Activated CD4-positive, alpha-beta memory T cell treated with anti-CD3 and anti-CD28 coated beads for 36 hours (primary cell): ENCODE measurements at places on chromosomes 12 and 14. TPM values are rescaled to one million over a fixed set of nuclear protein-coding genes. Genes with fewer than 3 reads are reported as not detected.

TSHR gene
- not detected for total RNA-seq

LRCOL1 gene
- not detected for total RNA-seq

FOXM1 gene
- total RNA-seq = 79.3 TPM

APOF gene
- not detected for total RNA-seq

DNA sequence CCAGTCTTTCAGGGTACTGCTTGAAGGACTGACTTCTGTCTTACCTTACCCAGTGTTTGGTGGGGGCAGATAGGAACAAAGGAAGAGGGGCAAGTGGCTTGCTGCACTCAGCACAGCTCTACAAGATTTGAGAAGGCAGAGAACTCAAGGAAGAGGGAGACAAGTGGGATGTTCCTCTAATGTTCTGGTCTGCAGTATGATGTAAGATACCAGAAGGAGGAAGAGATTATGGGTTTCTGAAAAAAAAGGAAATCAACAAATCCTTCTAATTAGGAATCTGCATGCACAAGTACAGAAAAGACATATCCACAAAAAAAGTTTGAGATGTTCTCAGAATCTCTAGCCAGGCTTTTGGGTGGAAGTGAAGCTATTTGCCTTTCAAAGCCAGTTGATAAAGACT, 37.1 kb downstream of the USP15 start:
- peaks cover 65% of the 10 kb centered on the region for H3K36me3 ChIP-seq
- peaks cover 64% of the 10 kb centered on the region for H3K4me1 ChIP-seq
- no peak overlapping the region for H3K4me3 ChIP-seq
- no peaks in the 10 kb centered on the region for H3K27me3 ChIP-seq
- H3K27ac ChIP-seq = peak overlapping the region; percentile 7

GRCh38 chr14:62066304-62066703, 304.1 kb downstream of the SNAPC1 start:
- peaks cover 2% of the 10 kb centered on the region for H3K27me3 ChIP-seq
- DNase-seq = no peak
- H3K4me1 ChIP-seq = no peaks in the 10 kb centered on the region
- H3K27ac ChIP-seq = no peak overlapping the region

DNA sequence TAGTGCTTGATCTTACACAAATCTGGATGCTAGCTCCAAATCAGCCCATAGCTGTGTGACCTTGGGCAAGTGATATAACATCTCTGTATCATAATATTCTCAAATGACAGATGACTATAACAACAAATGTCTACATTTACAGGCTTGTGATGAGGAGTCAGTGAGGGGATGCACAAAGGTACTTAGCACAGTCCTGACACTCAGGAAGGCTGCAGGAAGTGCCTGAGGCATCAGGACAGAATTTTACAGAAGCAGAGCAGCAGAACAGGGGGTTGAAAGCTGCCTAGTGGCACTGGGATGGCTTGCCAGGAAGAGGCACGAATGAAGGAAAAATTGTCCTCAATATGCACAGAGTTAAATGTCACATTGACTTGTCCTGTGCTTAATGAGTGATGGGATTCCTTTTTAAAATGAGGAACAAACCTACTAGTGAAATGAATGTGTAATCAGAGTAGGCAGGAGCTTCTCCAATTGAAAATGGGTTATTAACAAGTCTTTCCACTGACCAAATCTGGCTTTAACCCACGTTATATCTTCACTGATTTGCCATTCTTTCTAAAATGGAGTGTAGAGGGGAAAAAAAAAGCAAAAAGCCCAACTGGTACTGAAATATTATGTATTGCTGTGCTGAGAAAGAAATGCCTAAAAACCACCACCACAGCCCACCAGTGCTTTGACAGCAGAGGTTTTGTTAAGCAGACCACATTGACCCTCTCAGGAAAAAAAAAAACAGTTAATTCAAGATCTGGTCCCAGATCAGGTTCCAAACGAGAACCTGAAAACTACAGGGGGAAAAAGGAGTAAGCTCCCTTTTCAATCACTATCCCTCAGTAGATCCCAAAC, 11.6 kb downstream of the BTG1 start:
- peak overlapping the region; percentile 91 for H3K27ac ChIP-seq
- peaks cover 46% of the 10 kb centered on the region for H3K36me3 ChIP-seq
- peaks cover 88% of the 10 kb centered on the region for H3K4me1 ChIP-seq
- H3K27me3 ChIP-seq = no peaks in the 10 kb centered on the region
- DNase-seq = no peak

DNA sequence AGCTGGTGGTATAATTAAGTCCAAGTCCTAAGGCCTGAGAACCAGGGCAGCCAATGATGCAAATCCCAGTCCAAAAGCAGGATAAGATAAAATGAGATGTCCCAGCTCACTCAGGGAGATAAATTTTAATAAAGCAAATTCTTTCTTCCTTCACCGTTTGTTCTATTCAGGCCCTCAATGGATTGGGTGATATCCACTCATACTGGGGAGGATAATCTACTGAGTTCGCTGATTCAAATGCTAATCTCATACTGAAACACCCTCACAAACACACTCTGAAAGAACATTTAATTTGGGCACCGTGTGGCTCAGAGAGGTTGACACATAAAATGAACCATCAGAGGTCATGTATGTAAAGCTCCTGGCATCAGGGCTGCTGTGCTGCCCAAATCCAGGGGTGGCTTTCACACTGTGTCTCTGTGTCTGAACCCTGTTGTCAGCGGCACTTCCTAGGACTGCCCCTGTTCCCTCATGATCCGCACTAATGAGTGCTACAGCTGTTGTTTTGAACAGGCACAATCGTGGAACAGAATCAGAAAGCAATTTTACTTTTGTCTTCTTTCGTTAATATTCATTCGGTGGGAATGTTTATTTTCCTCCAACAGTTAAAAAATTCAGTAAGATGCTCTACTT, 428.5 kb upstream of the FBXO33 start:
- H3K36me3 ChIP-seq = no peaks in the 10 kb centered on the region
- H3K4me3 ChIP-seq = no peak overlapping the region
- no peak overlapping the region for H3K27ac ChIP-seq
- H3K4me1 ChIP-seq = no peaks in the 10 kb centered on the region
- no peaks in the 10 kb centered on the region for H3K27me3 ChIP-seq

DNA sequence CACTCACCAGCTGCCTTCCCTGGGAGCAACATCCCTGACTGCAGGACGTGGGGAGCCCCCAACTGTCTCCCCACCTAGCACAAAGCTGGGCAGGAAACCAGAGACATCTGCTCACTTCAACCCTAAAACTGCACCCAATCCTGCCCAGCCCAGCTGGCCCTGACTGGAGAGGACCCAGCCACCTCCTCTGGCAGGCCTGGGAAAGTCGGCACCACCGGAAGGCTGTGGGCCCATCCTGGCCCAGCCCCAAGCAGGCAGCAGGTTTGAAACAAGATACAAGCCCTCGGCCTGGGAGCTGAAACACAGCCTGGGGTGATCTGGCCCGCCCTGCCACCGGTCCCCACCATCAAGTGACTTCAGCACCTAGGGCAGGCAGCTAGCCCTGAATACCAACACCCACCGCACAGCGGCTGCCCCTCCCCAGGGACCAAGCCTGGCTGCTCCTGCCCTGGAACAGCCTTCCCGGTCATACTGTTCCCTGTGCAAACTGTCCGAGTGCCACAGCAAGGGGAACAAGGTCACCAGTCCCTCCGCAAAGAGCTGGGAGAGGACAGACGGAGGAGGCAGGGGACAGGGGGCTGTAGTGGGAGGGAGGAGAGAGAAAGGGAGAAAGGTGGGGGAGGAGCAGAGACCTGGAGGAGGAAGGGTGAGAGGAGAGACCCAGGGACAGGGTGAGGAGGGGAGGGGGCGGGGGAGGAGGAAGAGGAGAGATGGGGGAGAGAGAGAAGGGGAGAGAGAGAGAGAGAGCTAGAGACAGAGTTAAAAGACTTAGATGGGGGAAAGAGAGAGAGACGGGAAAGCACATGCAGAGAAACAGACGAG, 115.7 kb downstream of the RFLNA start:
- H3K27ac ChIP-seq = no peak overlapping the region
- H3K27me3 ChIP-seq = no peaks in the 10 kb centered on the region
- DNase-seq = no peak
- no peaks in the 10 kb centered on the region for H3K36me3 ChIP-seq

DNA sequence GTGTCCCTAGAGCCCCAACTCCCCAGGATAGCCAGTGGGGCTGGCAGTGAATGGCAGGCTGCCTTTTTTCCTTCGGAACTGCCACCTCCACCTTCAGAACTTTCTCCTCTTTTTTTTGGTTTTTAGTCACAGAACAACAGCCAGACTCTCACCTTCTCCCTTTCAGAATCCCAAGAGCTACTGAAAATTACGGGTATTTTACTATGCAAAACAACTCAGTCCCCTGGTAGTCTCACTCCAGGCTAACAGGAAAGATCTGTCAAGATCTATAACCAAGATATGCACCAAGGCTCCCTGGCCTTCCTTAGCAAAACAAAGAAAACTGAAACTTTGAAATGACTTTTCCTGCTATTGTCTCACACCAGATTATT, 12.5 kb downstream of the PLEKHG6 start:
- no peak overlapping the region for H3K4me3 ChIP-seq
- H3K36me3 ChIP-seq = no peaks in the 10 kb centered on the region
- peak overlapping the region; percentile 88 for H3K27ac ChIP-seq

DNA sequence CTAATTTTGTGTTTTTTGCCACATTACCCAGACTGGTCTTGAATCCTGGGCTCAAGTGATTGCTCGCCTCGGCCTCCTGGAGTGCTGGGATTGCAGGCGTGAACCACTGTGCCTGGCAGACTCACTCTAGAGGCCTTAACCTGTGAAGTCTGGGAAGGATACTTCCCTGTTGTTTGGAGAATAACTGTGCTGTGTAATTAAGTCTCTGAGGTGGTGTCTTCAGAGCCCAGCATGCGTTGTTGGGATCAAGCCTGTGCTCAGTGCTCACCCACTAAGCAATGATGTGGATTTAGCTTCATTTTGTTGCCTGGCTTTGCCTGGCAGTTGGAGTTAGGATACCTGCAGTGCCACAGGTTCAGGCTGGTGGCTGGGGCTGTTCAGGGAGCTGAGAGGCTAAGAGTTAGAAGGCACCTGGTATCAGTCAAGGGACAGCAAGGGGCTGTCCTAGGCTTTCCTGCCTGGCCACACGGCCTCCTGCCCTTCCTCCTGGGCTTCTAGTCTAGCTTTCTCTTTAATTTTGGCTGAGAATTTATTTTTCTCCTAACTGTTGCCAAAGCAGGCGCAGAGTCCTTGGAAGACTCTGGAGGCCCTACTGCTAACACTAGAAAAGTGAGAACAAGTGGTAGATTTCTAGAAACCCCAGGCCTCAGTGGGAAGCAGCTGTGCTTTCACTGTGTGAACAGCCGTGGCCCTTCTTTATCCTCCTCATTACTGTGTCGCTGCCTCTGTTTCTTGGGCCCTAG, 38.5 kb downstream of the EP400 start:
- H3K36me3 ChIP-seq = peaks cover 38% of the 10 kb centered on the region
- DNase-seq = no peak
- no peaks in the 10 kb centered on the region for H3K27me3 ChIP-seq
- H3K27ac ChIP-seq = no peak overlapping the region
- no peak overlapping the region for H3K4me3 ChIP-seq

GRCh38 chr14:30624132-30624423, 2.0 kb downstream of the SCFD1 start:
- no peaks in the 10 kb centered on the region for H3K27me3 ChIP-seq
- no peak for DNase-seq
- no peak overlapping the region for H3K4me3 ChIP-seq
- peaks cover 8% of the 10 kb centered on the region for H3K36me3 ChIP-seq
- H3K27ac ChIP-seq = no peak overlapping the region

DNA sequence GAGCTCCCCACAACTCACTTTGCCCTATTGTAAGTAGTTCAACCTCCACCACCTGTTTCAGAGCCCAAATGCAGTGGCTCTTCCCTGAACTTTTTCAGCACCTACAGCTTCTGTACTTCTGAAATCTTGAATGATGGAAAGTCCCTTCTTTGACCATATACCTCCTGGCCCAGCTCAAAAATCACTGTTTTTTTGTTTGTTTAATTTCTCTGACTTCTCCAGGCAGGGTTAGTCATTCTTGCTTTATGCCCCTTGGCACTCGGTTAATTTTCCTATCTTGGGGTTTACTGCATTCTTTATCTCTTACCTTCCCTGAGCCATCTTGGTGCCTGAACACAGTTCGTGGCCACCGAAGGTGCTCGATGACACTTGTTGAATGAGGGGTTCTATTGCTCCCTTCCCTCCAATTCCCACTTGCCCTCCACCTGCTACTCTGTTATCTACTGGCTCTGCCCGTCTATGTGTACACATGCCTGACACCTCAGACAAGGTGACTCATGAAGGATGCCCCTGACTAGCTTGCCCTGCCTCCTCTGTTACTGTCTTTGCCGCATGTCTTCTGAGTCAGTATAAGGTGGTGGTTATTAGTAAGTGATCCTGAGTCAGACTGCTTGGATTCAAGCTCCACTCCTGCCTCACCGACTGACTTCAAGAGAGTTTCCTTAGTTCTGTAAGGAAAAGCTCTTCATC, 4.4 kb downstream of the AMHR2 start:
- H3K4me1 ChIP-seq = peaks cover 14% of the 10 kb centered on the region
- no peak overlapping the region for H3K4me3 ChIP-seq
- H3K36me3 ChIP-seq = no peaks in the 10 kb centered on the region
- H3K27me3 ChIP-seq = no peaks in the 10 kb centered on the region
- H3K27ac ChIP-seq = no peak overlapping the region

- H3K4me3 ChIP-seq = no peak overlapping the region
- no peaks in the 10 kb centered on the region for H3K36me3 ChIP-seq
- DNase-seq = no peak
- H3K27me3 ChIP-seq = no peaks in the 10 kb centered on the region
- H3K4me1 ChIP-seq = no peaks in the 10 kb centered on the region
Measured at GRCh38 chr14:105161309-105161708, 7.3 kb downstream of the JAG2 start.

DNA sequence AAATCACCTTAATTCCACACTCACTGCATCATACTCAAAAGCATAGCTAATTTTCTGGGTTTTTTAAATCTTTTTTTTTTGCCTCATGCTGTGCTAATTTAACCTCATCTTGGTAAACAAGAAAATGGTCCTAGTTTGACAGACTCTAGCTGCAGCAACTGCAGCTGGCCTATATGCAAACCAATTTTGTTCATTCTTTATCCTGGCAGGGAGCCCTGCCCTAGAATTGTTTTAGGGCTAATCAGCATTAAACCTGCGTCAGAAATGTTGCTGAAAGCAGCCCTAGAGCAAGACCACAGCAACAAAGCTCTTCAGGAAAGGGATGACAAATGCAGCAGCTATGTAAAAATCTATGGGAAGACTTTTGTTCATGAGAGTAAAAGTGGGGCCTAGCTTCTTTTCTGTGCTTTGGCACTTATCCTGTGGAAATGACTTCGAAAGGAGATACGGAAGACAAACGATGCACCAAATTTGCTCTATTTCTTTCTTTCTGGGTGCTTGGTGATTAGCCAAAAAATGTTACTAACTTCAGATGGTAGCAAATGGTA, 72.2 kb downstream of the DENND5B start:
- H3K4me1 ChIP-seq = no peaks in the 10 kb centered on the region
- H3K36me3 ChIP-seq = no peaks in the 10 kb centered on the region
- no peak overlapping the region for H3K27ac ChIP-seq
- peaks cover 1% of the 10 kb centered on the region for H3K27me3 ChIP-seq
- H3K4me3 ChIP-seq = no peak overlapping the region

DNA sequence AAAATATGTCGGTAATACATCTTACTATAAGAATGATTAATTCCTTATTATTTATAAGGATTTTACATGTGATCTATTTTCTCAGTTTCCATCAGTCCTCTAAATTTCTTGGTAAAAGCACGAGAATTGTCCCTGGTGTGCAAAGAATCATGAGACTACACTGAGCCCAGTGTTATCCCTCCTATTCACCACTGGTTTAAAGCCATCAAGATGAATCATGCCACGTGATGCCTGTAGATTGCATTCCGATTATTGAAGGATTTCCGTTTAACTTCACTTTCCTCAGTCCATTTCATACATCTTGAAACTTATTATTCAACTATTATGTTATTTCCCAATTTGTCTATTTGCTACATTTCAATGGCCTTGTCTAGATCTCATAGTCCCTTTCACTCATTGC, 601.9 kb downstream of the GALC start:
- H3K27ac ChIP-seq = no peak overlapping the region
- H3K4me1 ChIP-seq = no peaks in the 10 kb centered on the region
- H3K27me3 ChIP-seq = no peaks in the 10 kb centered on the region
- no peak overlapping the region for H3K4me3 ChIP-seq
